Activated T-cell treated with anti-CD3 and anti-CD28 coated beads, Interleukin-2, amount 50 U/mL, for 4 hours (primary cell): ENCODE measurements at places on chromosomes 13 and 19.

DNA sequence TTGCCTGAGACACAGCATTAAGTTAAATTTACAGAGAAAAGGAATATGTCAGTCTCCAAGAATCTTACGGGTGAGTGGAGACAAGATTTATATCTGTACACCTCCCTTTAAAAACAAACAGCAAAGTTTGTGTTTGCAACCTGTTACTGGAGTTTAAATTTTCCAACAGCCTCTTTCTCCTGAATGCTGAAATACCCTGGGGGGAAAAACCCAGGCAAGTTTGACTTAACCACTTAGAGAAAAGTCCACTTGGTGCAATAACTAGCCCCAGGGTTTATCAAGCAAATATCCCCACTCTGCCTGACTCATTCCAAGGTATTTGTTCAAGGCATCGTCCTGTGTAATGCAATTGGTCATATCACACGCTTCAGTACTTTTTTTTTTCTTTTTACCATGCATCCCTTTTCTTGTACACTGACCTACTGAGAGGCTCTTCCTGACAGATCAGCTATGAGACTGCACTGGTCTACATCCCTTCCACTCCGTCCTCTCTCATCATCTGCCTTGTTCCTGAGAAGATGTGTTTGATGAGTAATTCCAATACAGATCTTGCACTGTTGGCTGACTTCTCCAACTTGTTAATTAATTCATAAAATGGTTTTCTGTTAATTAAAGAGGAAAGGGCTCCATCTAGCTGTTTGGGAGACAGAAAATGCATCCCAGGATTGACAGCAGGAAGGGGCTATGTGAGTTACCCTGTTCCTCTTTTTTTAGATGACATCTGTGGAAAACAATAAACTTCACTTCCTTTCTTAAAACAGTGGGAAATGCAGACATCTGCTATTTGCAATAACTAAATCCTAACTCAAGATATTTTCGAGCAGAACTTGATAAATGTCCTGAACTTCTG is 212.5 kb upstream of the IRS2 start:
- no peak for DNase-seq

DNA sequence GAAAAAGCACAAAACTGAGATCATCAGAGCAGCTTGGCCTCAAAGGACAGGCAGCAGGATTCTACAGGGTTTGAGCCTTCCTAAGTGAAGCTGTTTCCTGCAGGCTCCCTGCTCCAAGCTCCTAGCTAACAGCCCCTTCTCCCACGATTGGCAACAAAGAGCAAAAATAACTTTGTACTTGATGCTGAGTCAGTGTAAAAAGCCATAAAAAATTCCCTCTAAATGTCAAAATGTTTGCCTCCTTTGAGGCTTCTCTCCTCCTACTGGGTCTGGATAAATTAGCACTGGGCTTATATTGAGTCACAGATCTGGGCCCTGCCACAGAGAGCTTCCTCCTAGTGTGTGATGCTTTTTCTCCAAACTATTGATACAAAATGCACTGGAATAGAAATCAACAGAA is 153.3 kb downstream of the TNFRSF19 start:
- no peak for DNase-seq

GRCh38 chr13:94765814-94766213 is 53.5 kb upstream of the SOX21 start:
- no peak for DNase-seq

GRCh38 chr19:11264452-11265176 is 2.3 kb upstream of the DOCK6 start:
- no peak for DNase-seq

GRCh38 chr13:98809345-98809777 is 56.9 kb upstream of the SLC15A1 start:
- no peak for DNase-seq

DNA sequence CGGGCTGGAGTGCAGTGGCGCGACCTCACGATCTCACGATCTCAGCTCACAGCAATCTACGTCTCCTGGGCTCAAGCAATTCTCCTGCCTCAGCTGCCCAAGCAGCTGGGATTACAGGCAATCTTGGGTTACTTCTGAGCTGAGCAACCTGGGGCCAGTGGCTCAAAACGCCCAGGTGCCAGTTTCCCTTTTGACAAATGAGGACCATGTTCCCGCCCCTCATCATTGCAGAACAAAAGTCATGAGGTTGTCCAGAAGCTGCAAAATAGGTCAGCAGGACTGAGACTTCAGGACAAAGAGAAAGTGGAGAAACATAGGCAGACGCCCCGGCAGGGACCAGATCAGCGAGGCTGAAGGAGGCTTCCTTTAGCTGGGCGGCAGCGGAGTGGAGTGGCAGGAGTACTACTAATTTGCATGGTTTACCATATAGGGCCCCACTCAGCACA is 3.3 kb upstream of the ADGRE5 start:
- DNase-seq: no peak
